ENCODE measurements at places on chromosomes 11 and 22.

- no peak for DNase-seq
These were observed 28.4 kb upstream of the SCN3B start for GRCh38 chr11:123682696-123683410.

DNA sequence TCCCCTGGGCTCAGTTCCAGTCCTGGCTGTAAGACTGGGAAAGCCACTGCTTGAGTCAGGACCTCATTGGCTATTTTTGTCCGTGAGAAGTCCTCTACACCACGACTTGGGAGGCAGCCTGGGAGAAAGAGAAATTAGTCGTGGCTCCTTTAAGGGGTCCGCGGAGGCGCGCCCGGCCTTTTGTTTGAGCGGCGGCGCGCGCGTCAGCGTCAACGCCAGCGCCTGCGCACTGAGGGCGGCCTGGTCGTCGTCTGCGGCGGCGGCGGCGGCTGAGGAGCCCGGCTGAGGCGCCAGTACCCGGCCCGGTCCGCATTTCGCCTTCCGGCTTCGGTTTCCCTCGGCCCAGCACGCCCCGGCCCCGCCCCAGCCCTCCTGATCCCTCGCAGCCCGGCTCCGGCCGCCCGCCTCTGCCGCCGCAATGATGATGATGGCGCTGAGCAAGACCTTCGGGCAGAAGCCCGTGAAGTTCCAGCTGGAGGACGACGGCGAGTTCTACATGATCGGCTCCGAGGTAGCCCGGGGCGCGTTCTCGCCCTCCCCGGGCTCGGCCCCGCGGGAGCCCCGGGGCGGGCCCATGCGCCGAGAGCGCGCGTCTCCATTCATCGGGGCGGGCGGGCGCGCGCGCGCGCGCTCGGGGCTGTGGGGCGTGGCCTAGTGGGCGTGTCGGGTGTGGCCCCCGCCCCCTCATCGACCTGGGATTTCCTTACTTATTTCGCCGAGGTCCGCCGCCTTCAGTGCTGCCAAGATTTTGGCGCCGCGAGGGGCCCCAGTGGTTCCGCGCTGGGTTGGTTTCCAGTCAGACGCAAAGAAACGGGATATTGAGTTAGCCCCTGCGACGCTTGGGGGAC is at the start of gene SMARCB1:
Gene SMARCB1 (plus strand): TSS at position 215 of the 848 bp plus-strand sequence. CDS start 204 bp downstream, at position 419.
- DNase-seq, result peak; percentile 51

- no peak for DNase-seq
These were observed 17.1 kb downstream of the TUBGCP6 start for GRCh38 chr22:50227579-50228215.

DNA sequence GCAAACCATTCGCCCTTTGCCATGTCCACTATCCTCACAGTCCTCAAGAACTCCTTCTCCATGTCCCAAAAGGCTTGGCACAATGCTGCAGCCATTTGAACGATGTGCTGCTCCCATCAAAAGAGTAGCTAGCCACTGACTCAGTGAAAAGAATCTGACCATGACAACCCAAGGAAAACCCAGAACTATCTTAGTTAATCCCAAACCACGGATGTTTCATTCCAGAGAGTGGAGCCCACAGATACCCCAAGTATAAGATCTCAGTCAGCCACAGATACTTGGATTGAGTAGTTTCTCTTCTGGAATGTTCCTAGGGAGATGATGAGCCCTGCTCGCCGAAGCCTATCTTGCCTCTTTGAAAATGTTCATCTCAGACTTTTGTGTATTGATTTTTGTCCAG is 176.9 kb downstream of the NAV2 start:
- no peak for DNase-seq

DNA sequence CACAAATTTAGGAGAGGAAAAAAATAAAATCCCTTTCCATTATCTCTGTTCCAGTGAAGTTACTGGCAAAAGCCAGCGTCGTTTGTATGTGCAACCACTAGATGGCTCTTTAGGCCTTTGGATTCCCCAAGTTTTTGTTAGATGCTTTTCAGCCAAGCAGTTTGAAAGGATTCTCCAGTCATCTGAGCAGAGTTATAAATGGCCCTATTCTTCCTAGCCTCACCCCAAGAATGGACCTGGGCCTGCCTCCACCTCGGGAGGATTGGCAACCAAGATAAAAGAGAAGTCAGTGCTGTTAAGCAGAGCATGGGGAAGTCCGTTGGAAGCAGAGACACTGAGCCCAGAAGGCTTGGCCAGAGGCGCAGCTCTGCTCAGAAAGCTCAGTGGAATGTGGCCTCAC is 15.4 kb downstream of the FAM181B start:
- DNase-seq, result no peak

DNA sequence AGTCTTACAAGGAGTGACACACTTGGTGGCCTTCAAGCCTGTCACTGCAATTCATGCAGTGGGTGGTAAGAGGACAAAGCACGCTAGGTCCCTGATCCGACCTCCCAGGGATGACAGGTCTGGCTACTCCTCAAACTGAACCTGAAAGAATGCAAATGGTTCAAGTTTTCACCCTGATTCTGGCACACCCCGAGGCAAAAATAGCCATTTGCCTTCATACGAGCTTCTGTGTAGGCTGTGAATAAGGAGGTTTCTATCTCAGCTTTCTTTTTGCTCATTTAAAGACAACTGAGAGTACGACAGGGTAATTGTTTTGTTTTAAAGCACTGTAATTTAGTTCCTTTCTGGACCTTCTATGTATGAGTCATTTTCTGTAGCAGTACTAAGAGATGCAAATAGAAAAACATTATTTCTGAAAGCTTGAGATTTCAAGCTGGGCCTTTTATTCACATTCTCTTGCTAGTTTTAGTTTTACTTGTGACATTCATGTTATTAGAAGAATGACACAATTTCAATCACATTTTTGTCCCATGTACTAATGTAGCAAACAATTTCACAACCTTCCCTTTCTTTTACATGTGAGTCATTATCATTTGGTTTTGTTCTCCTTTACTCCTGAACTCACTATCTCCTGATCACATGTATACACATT is 56.6 kb upstream of the FDX1 start:
- no peak for DNase-seq

- no peak for DNase-seq
These were observed 63.0 kb upstream of the NUP160 start for GRCh38 chr11:47911149-47911548.

DNA sequence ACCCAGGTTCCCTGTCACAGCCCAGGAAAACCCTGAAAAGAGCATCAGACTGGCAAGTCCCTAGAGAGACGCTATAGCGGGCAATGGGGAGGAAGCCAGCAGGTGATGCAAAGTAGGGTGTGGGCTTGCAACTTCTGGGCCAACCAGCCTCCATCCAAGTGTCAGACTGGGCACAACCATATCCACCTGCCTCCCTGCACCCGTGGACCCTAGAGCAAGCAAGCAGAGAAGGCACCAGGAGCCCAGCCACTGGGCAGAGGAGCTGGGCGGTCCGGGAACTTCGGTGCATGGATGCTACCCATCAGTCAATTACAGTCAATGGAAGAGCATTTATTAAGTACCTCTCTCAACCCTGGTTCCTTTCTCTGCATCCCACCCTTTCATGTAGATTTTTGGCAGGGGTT is 2.8 kb downstream of the NECTIN1 start:
- no peak for DNase-seq

DNA sequence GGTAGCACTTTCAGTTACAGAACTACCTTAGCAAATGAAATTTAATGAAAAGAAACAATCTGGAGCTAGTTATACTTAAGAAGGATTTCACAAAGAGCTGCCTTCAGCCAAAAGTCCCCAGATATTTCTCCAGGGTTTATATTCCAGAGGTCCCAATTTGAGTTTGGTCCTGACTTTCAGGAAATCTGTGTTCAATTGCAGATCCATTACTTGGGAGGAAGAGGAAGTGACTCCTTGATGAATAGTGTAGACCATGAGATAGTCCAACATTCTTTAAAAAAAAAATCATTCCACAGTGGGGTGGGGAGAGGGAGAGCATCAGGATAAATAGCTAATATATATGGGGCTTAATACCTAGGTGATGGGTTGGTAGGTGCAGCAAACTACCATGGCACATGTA is 117.6 kb upstream of the ARHGAP20 start:
- DNase-seq, result no peak

- no peak for DNase-seq
These were observed 20.2 kb downstream of the BPIFC start for GRCh38 chr22:32444068-32444467.

DNA sequence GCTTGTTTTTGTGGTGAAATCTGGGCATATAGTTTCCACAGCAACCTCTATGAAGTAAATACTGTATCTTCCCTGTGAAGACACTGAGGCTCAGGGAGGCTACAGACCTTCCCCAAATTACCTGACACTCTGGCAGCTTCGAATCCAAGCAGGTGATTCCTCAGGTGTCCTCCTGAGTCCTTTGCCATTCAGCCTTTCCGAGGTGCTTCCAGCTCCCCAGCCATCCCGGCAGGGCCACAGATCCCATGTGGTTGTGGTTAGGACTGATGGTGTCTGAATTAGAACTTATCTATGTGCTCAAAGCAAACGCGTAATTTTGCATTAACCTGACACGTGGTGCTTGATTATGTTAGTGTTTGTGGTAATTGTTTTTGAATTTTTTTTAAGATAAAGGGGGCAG is 785.6 kb downstream of the BRD1 start:
- DNase-seq, result no peak

- no peak for DNase-seq
These were observed 37.7 kb upstream of the GNB1L start for GRCh38 chr22:19892257-19892879.

GRCh38 chr11:103529181-103529684 is 420.0 kb downstream of the DYNC2H1 start:
- no peak for DNase-seq

DNA sequence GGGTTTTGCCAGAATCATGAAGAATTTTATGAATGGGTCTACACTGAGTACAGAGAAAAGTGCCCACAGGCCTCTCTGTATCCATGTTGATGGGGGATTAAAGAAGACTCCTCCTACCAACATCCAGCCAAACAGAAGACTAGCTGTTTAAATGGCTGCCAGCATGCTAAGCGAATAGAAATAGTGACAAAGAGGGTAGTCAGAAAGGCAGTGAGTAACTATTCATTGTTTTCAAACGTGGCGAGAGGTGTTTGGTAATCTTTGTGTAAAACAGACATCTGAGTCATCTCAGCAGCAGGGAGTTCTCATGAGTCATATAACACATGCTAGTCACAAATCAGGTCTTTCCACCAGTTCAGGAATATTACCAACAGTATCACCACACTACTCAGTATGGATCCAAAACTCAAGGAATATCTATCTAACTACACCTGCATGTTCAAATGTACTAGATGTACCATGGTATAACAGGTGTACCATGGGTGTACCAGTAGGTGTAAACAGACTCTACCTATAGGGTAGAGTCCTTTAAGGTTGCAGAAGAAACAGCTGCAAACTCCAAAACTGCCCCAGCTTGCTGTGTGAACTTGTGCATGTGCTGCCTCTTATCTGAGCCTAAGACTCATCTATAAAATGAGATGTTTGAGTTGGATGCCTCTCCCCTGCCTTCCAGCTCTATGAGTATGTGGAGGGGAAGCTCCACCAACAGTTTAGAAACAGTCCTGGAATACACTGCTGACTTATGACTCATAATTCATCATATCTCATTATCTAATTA is 82.0 kb downstream of the SLC1A2 start:
- DNase-seq, result no peak

DNA sequence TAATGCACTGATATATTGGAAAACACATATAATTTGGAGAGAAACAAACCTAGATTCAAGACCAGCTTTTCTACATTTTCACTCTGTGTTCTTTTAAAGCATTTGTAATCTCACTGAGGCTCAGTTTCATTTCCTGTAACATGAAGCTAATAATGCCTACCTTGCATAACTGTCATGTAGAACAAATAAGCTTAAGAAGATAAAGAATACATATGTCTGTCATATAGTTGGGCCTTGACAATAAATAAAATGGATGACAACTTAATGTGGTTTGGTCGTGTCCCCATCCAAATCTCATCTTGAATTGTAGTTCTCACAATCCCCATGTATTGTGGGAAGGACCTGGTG is 35.2 kb upstream of the FIBIN start:
- no peak for DNase-seq

DNA sequence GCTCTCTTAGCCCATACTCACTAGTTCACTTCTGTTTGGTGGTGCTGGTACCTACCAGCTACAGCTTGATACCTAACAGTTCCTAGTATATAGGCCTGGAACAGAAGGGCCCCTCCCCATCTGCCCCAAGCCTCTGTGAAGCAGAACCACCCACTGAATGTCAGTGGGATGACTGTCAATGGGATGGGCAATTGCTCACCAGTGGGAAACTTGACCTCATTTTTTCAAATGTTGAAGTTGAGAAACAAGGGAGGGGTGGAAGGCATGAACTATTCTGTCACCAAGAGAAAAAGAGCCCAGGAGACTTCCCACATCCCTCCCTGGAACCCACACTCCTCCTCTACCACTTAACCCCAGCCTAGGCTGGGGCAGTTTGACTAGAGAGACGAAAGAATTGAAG is at the start of gene NLRP10:
Gene NLRP10 (minus strand): TSS at position 62 of the 400 bp plus-strand sequence. CDS start 1,952 bp downstream, outside the sequence.
- DNase-seq, result no peak

- DNase-seq, result no peak
These were observed 2.0 kb upstream of the KMT5B start for GRCh38 chr11:68215087-68215445.

GRCh38 chr11:60810569-60810968 is 25.4 kb downstream of the MS4A10 start:
- no peak for DNase-seq

DNA sequence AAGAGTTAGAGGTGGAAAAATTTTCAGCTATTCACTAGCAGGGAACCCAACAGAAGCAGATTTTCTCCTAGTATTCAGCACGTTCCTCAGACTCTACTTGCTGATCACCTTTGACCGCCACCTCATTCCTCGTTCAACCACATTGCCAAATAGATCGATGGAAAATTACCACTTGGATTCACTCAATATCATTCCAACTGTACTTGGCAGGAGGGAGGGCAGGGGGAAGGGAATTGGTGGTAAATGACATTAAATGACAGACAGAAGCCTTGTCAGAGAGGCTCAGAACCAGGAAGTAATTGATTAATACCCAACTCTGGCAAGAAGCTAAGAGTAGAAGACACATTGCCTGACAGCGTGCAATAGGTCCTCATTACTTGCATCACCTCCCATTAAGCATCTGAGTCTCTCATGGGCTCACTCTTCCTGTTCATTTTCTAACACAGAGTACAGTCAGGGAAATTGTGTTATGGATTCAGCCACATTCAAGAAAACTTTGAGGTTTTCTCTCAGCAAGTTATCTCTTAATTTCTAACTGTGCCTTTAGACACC is 240.5 kb upstream of the FAT3 start:
- DNase-seq, result no peak

DNA sequence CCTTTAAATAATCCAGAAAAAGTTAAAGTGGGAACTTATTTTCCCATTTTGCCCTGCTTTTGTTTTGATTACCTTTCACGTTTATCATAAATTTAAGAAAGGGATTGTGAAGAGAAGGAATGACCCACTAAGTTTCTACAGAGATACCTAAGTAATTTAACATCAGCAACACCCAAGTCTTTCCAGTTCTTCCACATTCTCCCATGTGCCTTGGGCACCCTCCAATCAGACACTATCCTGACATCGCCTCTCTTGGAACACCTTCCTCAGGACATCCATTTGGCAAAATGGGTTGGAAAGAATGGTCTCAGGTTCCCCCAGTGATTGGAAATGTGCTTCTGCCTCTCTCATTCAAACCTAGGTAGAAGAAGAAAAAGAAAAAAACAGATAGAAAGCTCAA is 6.3 kb downstream of the BBOX1 start:
- DNase-seq, result no peak

- no peak for DNase-seq
These were observed 17.8 kb upstream of the FXYD2 start for GRCh38 chr11:117842131-117842941.

Data from esophagus squamous epithelium (tissue), 5 donors.